SJCRH30 (cell line): ENCODE measurements at places on chromosomes 5 and 9. TPM values are rescaled to one million over a fixed set of nuclear protein-coding genes. Genes with fewer than 3 reads are reported as not detected.

Gene NIM1K
- total RNA-seq, result 0.04 TPM in 1 of 2 replicates, not detected in the other

Gene FAM78A
- 2.2 and 2.4 TPM in 2 replicates for total RNA-seq

Gene CRHBP
- total RNA-seq, result not detected in 2 replicates

- DNase-seq, result peak; percentile 5
Measured at GRCh38 chr5:121890297-121890858, 38.7 kb downstream of the FTMT start.

Gene RNF180
- total RNA-seq, result 0.41 and 0.65 TPM in 2 replicates

- DNase-seq, result no peak
Measured at GRCh38 chr5:60961685-60962084, 16.7 kb downstream of the NDUFAF2 start.

- DNase-seq, result no peak
Measured at GRCh38 chr5:155727512-155728145, 599.3 kb upstream of the SGCD start.

- no peak for DNase-seq
Measured at GRCh38 chr9:119675951-119676350, 306.7 kb upstream of the BRINP1 start.

Gene MORN5
- not detected in 2 replicates for total RNA-seq

Gene RC3H2
- 84.7 and 91.0 TPM in 2 replicates for total RNA-seq

Gene GPX8
- total RNA-seq, result 42.9 and 46.0 TPM in 2 replicates

DNA sequence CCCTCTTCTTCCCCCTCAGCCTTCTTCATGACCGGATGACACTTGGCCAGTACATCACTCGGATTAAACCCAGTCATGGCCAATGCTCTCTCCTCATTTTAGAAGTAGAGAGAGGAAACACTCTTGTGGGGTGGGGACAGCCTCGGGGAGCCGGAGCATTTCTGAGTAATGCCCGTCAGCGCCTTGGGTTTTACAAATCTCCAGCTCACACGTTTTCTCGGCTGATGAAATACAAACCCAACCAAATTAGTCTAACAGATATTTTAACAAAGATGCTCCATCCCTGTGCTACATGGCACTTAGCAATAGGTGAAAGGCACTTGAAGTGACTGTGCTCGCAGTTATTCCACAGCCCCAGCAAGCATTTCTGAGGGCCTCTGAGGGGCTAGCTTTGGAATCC, 51.7 kb downstream of the ZNF366 start:
- no peak for DNase-seq
